Epithelial cell of umbilical artery (primary cell): ENCODE measurements at places on chromosomes 3 and 15. TPM values are rescaled to one million over a fixed set of nuclear protein-coding genes. Genes with fewer than 3 reads are reported as not detected.

ATP8B4 gene
- under 0.01 TPM in 1 of 2 replicates, not detected in the other for total RNA-seq

CHST2 gene
- 1.5 and 12.3 TPM in 2 replicates for total RNA-seq

CD86 gene
- total RNA-seq = not detected in 2 replicates

ADGRG7 gene
- 0.30 TPM in 1 of 2 replicates, not detected in the other for total RNA-seq

BLOC1S6 gene
- total RNA-seq = 76.9 and 78.3 TPM in 2 replicates

ZBTB47 gene
- 12.2 and 13.6 TPM in 2 replicates for total RNA-seq

ENTPD3 gene
- under 0.01 TPM in 1 of 2 replicates, not detected in the other for total RNA-seq

HIGD1A gene
- total RNA-seq = 193 and 197 TPM in 2 replicates

MUC20 gene
- total RNA-seq = not detected in 2 replicates

GOLGA8Q gene
- not detected in 2 replicates for total RNA-seq

PP2D1 gene
- not detected in 2 replicates for total RNA-seq

FAM43A gene
- total RNA-seq = 170 and 232 TPM in 2 replicates

CTXND1 gene
- total RNA-seq = not detected in 2 replicates

NEDD4 gene
- total RNA-seq = 26.0 and 38.8 TPM in 2 replicates

TATDN2 gene
- 8.4 and 10.0 TPM in 2 replicates for total RNA-seq

MUSTN1 gene
- total RNA-seq = not detected in 2 replicates

TRANK1 gene
- 2.9 and 11.9 TPM in 2 replicates for total RNA-seq

FOXL2 gene
- under 0.01 and 0.30 TPM in 2 replicates for total RNA-seq

NGLY1 gene
- 29.6 and 42.9 TPM in 2 replicates for total RNA-seq

GNAI2 gene
- 319 and 452 TPM in 2 replicates for total RNA-seq

RNU5B-1 gene
- total RNA-seq = not detected in 2 replicates

NBEAL2 gene
- 30.2 and 33.1 TPM in 2 replicates for total RNA-seq

C15orf62 gene
- total RNA-seq = under 0.01 and 0.46 TPM in 2 replicates

ADPRH gene
- total RNA-seq = 5.2 and 7.1 TPM in 2 replicates

CACNA2D2 gene
- total RNA-seq = not detected in 2 replicates

COPB2 gene
- total RNA-seq = 216 and 226 TPM in 2 replicates

ESYT3 gene
- under 0.01 TPM in 1 of 2 replicates, not detected in the other for total RNA-seq

FAM81A gene
- total RNA-seq = under 0.01 TPM in 1 of 2 replicates, not detected in the other

BFSP2 gene
- not detected in 2 replicates for total RNA-seq

GPR176 gene
- 48.0 and 48.1 TPM in 2 replicates for total RNA-seq

XPC gene
- total RNA-seq = 36.5 and 37.4 TPM in 2 replicates

TIPARP gene
- 18.2 and 28.1 TPM in 2 replicates for total RNA-seq

ZNF770 gene
- 35.4 and 40.4 TPM in 2 replicates for total RNA-seq

LIPH gene
- not detected in 2 replicates for total RNA-seq

POLQ gene
- 6.2 and 8.4 TPM in 2 replicates for total RNA-seq

MAP6D1 gene
- total RNA-seq = 1.3 and 3.0 TPM in 2 replicates

H1-8 gene
- total RNA-seq = not detected in 2 replicates

CYP1A2 gene
- total RNA-seq = not detected in 2 replicates
